Activated T-cell treated with anti-CD3 and anti-CD28 coated beads, Interleukin-2, amount 50 U/mL, for 4 hours (primary cell): ENCODE measurements at places on chromosomes 7 and 10.

DNA sequence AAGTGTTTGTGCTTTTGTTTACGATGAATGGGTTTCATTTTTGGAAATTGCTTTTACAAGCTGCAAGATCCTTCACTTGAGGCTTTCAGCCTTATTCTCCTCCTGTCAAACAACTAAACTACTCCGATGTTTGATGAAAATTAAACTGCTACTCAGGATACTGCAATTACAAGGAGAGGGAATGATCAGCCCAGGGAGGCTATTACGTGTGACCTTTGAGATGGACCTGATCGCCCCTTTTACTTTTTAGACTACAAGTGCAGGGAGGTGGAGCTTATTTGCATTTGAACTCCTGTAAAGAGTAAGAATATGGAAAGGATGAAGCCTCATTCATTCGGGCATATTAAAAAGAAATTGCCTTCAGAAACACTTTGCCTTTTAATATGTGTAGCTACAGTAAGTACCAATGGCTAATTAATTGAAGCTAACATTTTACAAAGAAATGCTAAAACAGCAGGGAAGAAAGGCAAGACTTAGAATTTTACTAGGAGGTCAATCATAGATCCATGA is 219.1 kb downstream of the PHTF2 start:
- no peak for DNase-seq

DNA sequence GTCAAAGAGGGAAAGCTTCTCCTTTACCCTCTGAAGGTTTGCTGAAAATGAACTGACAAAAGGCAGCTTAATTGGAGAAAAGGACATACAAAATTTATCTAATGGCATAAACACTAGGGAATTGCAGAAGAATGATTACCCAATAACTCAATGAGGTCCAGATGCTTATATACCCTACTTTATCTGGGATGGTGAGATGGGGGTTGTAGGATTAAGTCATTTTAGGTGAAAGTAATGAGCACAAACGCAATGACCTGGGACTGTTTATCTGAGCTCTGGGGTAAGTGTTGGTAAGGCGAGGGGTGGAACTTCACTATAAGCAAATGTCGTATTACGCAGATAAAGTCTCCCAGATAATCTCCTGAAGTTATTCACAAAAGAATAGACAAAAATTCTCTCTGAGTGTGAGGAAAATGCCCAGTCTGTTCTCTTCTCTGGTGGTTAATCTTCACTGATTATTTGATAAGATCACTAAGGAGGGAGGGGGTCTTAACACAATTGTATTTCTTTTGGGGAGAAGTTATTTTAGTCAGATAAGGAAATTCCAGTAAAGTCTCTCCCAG is 1067.8 kb downstream of the DNAJB9 start:
- DNase-seq, result no peak

- peak; percentile 5 for DNase-seq
Measured at GRCh38 chr10:25017154-25017590, 760 bp downstream of the THNSL1 start.

DNA sequence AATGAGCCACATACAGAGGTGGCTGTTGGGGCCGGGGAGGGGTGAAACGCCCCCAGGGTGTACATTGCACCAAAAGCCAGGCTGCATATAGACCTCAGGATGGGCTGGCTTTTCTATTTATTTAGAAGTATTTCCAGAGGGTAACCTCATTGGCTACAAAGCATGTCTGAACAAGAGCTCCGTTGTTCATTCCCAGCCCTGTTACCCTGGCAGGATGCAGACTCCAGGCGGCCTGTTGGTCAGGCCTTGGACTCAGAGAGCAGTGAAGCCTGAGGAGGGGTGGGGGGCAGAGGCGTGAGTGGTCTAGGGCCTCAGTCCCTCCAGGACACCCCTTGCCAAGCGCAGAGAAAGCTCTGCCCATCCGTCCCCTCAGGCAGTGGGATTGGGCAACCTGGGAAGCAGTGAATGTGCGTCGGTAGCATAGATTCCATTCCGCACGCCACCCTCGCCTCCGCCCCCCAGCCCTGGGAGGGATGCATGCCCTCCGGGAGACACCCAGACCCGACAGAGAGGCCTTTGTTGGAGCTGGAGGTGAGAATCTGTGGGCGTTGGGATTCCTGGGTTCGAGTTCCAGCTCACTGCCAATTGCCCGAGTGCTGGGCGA is 41.9 kb downstream of the TCF7L2 start:
- DNase-seq, result no peak

DNA sequence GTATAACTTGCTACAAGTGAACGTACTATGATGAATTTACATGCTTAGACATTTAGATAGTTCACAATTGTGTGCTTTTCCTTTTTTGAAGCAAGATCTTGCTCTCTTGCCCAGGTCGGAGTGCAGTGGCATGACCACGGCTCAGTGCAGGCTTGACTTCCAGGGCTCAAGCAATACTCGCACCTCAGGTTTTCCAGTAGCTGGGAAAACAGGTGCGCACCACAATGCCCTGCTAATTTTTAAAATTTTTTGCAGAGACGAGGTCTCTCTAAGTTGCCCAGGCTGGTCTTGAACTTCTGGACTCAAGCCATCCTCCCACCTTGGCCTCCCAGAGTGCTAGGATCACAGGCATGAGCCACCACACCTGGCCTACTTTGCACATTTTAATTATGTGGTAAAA is 1.8 kb downstream of the GPR15LG start:
- DNase-seq, result no peak

- no peak for DNase-seq
Measured at GRCh38 chr10:133060022-133060421, 27.7 kb upstream of the ADGRA1 start.
